MG63 (cell line): ENCODE measurements at places on chromosomes 1 and 21.

GRCh38 chr1:163928069-163928468 is 606.3 kb downstream of the NUF2 start:
- DNase-seq, result no peak

DNA sequence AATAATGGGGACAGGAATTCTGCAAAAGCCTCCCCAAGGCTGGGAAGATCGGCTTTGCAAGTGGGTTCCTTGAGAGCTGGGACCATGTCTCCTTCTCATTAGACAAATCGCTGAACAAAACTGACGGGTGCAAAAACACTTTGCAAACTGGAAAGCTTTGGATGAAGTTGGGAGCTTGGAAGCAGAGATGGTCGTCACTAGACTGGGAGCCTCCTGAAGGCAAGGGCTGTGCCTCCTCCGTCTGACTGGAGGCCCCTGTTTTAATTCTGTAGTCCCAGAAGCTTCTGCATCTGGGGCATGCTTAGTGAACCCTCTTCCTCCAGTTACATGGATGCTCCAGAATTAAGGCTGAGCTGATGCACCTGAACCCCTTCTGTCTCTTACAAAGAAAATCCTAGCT is 82.3 kb upstream of the IFFO2 start:
- DNase-seq, result no peak

DNA sequence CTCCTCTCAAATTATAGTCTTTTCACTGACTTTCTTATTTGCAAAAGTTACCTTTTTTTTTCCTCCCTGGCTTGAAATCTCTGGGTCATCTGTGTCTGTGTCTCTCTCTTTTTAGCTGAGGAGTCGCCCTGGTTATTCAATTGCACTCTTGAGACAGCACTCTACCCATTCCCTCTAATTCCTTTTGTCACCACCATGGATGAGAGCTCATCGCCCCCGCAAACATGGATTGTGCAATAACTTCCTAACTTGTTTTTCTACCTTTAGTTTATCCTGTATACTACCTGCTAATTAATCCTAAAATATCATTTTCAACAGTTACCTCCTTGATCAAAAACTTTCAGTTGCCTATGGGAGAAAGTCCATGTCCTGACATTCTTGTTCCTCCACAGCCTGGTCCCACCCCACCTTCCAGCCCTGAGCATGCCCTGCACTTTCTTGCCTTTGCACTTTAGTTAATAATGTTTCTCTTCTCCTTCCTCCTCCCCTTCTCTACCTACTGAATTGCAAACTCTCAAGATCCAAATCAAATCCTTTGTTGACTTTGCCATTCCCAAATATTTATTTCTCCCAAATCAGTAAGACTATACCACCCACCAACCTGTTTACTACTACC is 110.4 kb upstream of the MAGI3 start:
- no peak for DNase-seq

DNA sequence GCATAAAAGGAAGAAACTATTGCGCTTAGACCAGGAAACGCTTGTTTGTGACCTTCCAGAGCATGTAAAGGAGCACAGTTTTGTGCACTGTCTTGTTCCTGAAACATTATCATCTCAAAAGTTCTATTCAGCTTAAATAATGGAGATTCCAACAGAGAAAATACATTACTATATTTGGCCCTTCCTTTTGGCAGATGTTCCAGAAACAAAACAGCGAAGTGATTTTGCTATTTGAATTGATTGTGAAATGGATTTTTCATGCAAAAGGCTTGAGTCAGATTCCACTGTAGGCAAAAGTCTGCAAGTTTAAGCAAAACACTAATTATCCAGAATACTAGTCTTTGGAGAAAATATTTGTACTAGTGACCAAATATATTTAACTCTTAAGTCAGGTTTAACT is 80.3 kb upstream of the PTBP2 start:
- no peak for DNase-seq

GRCh38 chr1:104593413-104594187 is 843.9 kb downstream of the AMY1C start:
- no peak for DNase-seq
